ENCODE measurements at places on chromosomes 5 and 9.

DNA sequence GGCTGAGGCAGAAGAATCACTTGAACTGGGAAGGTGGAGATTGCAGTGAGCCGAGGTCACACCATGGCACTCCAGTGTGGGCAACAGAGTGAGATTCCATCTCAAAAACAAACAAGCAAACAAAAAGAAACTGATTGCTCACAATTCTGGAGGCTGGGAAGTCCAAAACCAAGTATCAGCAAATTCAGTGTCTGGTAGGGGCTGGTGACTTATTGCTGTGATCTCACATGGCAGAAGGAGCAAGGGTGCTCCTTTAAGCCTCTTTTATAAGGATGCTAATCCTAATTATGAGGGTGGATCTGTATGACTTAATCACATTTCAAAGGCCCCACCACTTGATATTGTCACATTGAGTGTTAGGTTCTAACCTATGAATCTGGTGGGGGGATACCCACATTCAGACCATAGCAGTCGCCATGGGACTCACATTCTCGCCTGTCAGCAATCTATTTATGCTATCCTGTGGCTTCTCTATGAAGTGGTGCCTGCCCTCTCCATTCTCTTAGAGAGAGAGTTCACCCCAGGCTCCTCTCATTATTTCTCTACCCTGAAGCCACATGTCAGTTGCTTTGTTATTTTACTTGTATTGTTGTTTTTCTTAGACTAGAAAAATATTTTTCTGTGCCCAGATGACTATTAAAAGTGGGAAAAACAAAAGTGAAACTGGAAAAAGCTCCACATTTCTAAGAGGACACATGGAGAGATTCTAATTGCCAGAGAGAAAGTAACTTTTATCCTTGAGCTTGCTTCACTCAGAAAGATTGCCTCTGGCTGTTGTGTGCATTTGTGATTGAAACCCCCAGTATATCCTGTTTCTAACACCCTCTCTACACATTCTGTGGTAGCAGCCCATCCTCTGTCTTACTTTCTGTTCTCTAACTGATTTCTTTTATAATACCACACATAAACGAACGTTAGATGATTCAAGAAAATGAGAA, 18.8 kb upstream of the PRLR start:
- DNase-seq = no peak

DNA sequence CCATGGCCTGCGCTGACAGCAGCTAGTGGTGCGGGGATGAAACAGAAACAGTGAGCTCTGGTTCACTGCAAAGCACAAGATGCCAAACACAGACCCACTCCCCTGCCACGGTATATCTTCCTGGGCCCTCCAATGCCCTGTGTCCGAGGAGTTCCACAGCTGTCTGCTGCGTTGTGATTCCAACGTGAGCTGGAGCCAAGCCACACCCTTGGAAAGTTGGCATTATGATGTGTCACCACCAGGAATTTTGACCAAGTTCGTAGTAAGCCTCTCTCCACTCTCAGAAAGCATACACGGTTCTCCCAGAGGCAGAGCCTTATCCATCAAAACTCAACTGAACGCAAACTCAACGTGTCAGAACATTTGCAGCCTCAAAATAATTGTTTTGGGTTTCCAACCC, 55.6 kb downstream of the MACROH2A1 start:
- DNase-seq = no peak

- DNase-seq = no peak
Measured at GRCh38 chr5:91135475-91136248, 247.5 kb downstream of the ARRDC3 start.

- no peak for DNase-seq
Measured at GRCh38 chr5:124456249-124456648, 290.2 kb downstream of the ZNF608 start.

GRCh38 chr5:123756816-123757215, 244.8 kb downstream of the CSNK1G3 start:
- DNase-seq = no peak

Data from thymus (tissue), 14 donors.